ENCODE measurements at places on chromosomes 16 and 17.

DNA sequence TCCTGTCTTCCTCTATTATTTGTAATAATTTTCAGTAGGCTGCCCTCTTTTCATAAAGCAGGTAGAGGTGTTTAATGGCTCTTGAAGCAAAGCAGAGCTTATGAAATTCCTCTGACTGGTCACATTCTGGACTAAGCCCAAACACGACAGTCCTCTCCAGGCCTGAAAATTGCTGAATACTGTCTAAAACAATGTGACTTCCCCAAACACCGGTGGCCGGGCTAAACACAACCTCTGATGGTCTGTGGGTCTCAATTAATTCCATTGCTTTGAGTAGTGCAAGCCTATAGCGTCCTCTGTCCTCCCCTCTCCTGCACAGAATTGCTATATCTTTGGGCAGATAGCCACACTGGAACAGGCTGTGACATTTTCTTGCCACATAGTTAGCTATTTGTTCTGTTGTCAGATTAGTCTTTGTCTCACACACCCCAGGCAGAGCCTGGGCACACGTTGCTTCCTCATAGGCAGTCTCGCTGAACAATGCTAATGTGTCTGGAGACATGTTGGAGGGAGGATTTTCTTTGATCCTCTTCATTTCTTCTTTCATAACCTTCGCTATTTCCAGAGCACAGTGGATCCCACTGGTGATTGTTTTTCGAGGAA, 10.8 kb upstream of the SLFN12L start:
- no peak for DNase-seq

- DNase-seq, result no peak
These were observed 40.1 kb downstream of the ZNF267 start for GRCh38 chr16:31913668-31914067.

- no peak for DNase-seq
These were observed 114.5 kb upstream of the GSE1 start for GRCh38 chr16:85498607-85499006.

GRCh38 chr16:46690281-46691178, 1.1 kb downstream of the ORC6 start:
- DNase-seq, result no peak

DNA sequence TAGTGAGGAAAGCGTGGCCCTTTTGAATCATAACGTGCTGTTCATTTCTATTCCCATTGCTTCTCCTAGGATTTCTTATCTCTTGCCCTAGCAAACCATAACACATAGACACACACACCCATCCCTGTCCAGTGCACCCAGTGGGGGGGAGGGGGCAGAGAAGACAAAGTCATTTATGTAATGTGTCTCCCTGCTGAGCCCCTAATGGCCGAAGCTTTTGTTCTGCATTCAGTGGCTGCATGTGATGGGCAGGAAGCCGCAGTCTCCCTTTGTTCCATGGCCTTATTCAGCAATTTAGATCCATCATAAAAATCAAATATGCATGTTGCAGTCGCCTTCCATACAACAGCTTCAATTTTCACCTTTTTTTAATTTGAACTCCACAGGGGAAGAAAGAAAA, 325.4 kb downstream of the ZFHX3 start:
- no peak for DNase-seq

DNA sequence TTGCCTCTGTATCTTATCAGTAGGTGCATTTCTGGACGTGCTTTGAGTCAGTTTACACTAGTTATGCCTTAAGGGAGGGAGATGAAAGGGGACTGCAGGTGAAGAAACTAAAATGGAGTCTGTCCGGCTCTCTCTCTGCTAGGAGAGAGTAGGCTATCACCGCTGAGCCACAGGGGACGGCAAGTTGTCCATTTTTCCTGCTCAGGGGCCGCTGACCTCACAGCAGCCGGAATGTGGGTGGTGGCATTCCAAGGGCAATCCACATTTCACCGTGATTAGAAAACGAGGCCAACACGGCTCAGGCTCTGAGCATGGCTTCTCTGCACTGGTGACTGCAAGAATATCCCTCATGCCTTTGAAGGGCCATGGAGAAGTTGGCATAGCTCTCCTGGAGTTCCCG, 19.0 kb upstream of the KLHDC4 start:
- DNase-seq, result no peak

- DNase-seq, result no peak
These were observed 29.4 kb downstream of the TANC2 start for GRCh38 chr17:62995377-62995885.

GRCh38 chr16:85125570-85126393, 13.5 kb upstream of the CIBAR2 start:
- no peak for DNase-seq

DNA sequence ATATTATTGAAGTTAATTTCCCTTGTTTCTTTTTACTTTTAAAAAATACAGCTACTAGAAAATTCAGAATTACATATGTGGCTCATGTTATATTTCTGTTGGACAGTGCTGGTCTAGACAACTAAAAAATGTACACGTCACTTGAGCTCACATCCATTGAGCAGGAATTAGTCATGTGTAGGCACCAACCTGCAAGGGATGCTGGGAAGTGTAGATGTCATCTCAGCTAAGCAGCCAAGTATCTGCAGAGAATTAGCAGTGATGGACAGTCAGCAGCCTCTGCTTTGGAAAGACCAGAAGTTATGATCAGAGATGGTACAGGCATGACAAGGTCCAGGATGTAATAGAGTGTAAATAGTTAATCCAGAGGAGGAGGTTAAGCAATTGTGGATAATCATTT, 87.1 kb upstream of the HS3ST2 start:
- no peak for DNase-seq

- no peak for DNase-seq
These were observed 51.7 kb downstream of the GAN start for GRCh38 chr16:81366316-81366932.

GRCh38 chr16:610513-611381, 20.0 kb upstream of the WFIKKN1 start:
- no peak for DNase-seq

DNA sequence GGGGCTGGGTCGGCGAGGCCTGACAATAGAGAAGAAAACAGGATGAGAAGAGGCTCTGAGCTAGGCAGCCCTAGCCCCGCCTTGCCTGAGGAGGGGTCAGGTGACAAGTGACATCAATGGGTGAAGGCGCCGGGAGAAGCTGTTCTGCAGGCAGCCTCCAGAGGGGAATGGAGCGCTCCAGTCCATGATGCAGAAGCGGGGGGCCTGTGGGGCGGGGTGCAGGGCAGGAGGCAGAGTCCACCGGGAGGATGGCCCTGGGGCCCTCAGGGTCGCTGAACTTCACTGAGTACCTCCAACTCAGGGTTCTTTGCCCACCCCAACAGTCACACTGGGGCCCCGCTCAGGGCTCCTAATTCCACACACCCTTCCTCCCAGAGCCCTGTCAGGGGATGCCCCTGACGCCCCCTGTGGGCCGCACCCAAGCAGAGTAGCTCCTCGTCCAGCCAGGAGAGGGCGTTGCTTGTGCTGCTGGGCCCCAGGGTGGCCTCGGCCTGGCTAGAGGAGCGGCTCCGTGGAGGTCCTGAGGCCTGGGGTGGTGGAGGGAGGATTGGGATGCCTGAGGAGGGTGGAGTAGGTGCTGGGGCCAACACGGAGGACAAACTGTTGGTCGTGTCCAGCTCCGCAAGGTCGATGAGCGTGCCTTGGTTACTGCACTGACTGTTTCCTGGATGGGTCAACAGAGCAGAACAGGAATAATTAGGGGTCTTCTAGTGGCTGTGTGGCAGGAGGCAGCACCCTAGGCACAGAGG, 20.8 kb downstream of the GGA3 start:
- DNase-seq, result no peak

GRCh38 chr17:79092567-79092966, 17.9 kb downstream of the ENGASE start:
- no peak for DNase-seq

GRCh38 chr17:2335726-2336214, 487 bp downstream of the TSR1 start:
- no peak for DNase-seq

DNA sequence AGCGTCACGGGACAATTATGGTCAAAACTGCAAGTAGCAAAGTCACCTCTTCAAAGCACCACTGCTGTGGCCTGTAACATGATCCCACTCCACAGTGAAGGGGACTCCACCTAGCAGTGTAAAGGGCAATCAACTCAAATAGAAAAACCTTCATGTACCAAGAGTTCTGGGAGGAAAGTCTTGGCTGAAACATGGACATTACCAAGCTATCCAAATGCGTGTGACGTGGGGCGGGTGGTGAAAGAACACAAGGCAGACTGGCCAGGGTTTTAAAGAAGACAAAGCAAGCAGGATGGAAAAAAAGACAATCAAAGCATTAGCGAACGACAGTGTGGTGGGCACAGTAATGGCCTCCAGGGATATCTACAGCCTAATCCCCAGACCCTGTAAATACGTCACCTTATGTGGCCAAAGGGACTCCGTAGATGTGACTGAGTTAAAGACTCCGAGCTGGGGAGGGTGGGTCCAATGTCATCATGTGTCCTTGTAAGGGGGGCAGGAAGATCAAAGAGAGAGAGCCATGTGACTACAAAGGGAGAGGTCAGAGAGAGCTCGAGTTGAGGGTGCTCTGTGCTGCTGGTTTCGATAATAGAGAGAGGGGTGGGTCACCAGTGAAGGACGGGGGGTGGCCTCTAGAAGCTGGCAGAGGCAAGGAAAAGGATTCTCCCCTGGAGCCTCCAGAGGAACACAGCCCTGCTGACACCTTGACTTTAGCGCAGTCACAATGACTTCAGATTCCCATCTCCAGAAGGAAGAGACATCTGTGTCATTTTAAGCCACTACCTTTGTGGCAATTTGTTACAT, 6.0 kb downstream of the HSDL1 start:
- DNase-seq, result no peak

DNA sequence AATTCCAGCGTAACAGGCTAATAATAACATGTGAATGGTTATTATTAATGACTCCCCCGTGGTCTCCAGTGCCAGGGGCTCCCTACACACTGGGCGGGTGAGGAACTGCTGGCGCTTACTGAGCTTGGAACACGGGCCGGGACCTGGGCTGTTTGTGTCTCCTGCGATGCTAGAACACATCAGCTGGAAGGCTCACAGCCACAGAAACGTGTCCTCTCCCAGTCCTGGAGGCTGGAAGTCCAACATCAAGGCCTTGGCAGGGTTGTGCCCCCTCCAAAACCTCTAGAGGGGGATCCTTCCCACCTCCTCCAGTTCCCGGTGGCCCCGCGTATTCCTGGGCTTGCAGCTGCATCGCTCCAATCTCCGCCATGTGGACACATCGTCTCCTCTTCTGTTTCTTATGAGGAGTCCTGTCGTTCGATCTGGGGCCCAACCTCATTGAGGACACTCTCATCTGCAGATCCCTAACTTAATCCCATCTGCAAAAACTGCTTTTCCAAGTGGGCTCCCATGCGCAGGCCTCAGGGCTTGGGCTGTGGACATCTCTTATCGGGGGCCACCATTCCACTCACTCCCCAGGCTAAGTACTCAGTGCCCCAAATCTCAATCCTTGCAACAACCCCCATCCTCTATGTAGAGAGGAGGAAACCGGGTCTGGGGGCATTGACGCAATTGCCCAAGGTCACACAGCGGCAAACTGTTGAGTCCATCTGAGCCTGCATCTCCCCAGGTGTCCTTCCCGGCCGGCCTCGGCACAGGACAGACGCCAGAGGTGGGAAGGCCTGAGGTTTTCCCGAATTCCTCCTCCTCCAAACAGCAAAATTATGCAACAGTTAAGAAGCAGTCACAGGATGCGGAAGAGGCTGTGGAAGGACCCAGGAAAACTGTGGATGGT, 193.9 kb downstream of the IRF8 start:
- no peak for DNase-seq

- no peak for DNase-seq
These were observed 55.6 kb downstream of the TMC6 start for GRCh38 chr17:78072961-78073360.

DNA sequence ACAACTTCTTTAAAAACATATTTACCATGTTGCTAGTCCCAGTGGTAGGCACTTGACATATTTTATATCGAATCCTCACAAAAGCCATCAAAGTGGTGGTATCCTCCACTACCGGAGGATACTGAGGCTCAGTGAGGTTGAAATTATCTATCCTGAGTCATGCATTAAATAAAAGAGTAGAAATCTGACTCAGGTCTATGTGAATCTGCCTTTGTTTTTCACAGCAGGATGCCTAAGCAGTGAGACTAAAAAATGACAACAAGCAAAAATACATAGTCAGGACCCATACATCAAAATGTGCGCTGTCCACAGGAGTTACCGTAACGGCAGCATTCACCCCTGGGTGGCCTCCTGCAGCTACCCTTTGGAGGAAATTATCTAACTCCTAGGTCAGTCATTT, 17.7 kb downstream of the BRD7 start:
- DNase-seq, result no peak

- no peak for DNase-seq
These were observed 480 bp downstream of the TXNL4B start for GRCh38 chr16:72092832-72093447.

GRCh38 chr17:44842748-44843147, 4.9 kb upstream of the HIGD1B start:
- DNase-seq, result no peak

DNA sequence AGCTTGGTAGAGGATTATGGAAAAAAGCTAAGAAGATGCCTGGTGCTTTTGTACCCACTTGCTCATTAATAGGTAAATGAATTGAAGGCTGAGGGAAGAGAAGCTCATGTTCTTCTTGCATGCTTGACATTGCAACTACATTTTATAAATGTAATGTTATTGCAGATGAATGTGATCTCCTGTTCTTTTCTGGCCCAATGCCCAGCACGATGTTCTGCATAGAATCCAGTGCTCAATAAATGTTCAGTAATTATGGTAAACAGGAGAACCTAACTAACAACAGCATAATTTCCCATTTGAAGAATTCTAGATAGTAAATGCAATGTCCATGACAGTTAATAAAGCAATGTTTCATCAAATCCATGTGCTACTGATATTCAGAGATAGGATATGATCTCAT, 638.2 kb upstream of the SOX9 start:
- DNase-seq, result no peak

All from stimulated activated CD8-positive, alpha-beta memory T cell treated with anti-CD3 and anti-CD28 coated beads, Interleukin-4, amount 100 ng/mL, for 1 hour (primary cell).